MCF 10A (cell line): ENCODE measurements at places on chromosomes 13 and 19. TPM values are rescaled to one million over a fixed set of nuclear protein-coding genes. Genes with fewer than 3 reads are reported as not detected.

The SRRM5 gene
- 0.28 and 0.88 TPM in 2 replicates for total RNA-seq

The PLIN5 gene
- not detected in 2 replicates for total RNA-seq

The SKA3 gene
- total RNA-seq: 5.9 and 16.4 TPM in 2 replicates

The ZNF569 gene
- 3.4 and 3.9 TPM in 2 replicates for total RNA-seq

The ZNF829 gene
- total RNA-seq: 3.3 and 3.7 TPM in 2 replicates
